ENCODE measurements at places on chromosomes 11 and 22. TPM values are rescaled to one million over a fixed set of nuclear protein-coding genes. Genes with fewer than 3 reads are reported as not detected.

Gene OR2AG1
- not detected for total RNA-seq

Gene SERPING1
- total RNA-seq, result 0.42 TPM

Gene NLRP6
- not detected for total RNA-seq

Gene YAP1
- 57.9 TPM for total RNA-seq

Gene MFRP
- not detected for total RNA-seq

All from A549 treated with DMSO at 1 μM for 4 hours (cell line).